Bronchial smooth muscle cell (primary cell): ENCODE measurements at places on chromosomes 13 and 19. TPM values are rescaled to one million over a fixed set of nuclear protein-coding genes. Genes with fewer than 3 reads are reported as not detected.

Gene C5AR1
- total RNA-seq: 0.16 and 0.17 TPM in 2 replicates

Gene FOSB
- 0.79 and 1.1 TPM in 2 replicates for total RNA-seq

Gene CAPN12
- total RNA-seq: 0.16 and 0.26 TPM in 2 replicates

Gene CPB2
- total RNA-seq: not detected in 2 replicates

Gene SLC27A5
- 10.1 and 14.0 TPM in 2 replicates for total RNA-seq

Gene RAD23A
- 38.6 and 51.9 TPM in 2 replicates for total RNA-seq

Gene KISS1R
- 0.09 TPM in 1 of 2 replicates, not detected in the other for total RNA-seq

Gene C1QTNF9B
- total RNA-seq: 0.43 and 0.95 TPM in 2 replicates

Gene ZNF808
- 14.0 and 18.4 TPM in 2 replicates for total RNA-seq

Gene ADAMTS10
- total RNA-seq: 6.8 and 8.1 TPM in 2 replicates
